ENCODE measurements at places on chromosomes 12 and 14.

- no peak for DNase-seq
These were observed 880.1 kb upstream of the FBXO33 start for GRCh38 chr14:40312296-40312695.

- no peak for DNase-seq
These were observed 1255.4 kb downstream of the LRFN5 start for GRCh38 chr14:42862114-42862513.

- no peak for DNase-seq
These were observed 604 bp upstream of the MAGOHB start for GRCh38 chr12:10614056-10614370.

- no peak for DNase-seq
These were observed 373.4 kb downstream of the NUAK1 start for GRCh38 chr12:105765053-105766014.

GRCh38 chr14:59046746-59047145 is 141.7 kb upstream of the DAAM1 start:
- DNase-seq: no peak

DNA sequence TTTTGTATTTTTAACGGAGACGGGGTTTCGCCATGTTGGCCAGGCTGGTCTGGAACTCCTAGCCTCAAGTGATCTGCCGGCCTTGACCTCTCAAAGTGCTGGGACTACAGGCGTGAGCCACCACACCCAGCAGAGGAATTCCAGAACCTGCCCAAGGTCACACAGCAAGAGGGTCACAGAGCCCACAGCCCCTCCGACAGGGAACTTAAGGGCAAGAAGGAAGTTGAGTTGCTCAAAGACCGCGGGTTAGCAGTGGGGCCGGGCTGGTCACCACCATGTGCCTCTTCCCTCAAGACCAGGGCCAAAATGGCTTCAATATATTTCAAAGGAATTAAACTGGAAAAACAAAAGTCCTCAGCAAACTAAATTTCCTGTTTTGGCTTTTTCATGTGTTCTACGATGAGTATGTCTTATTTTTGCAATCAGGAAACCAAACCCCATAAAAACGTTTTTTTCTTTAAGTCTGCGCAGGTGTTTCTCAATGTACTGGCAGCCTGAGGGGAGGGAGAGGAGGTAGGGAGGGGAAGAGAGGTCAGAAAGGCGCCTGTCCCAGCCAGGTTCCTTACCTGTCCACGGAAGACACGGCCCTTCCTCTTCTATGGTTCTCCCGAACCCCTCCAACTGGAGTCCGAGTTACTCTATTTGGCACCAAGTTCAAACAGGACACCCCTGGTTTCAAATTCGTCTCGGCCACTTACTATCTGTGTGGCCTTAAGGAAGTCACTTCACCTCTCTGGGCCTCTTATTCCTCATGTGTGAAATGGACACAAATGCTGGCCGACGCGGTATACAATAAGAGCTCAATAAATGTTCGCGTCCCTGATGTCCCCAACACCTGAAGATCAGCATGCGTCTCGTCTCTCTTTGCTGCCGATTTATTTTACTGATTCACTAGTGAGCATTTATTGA is 778 bp downstream of the SLC8B1 start:
- DNase-seq: no peak

GRCh38 chr14:35044939-35045797 is 904 bp upstream of the FAM177A1 start:
- DNase-seq: no peak

DNA sequence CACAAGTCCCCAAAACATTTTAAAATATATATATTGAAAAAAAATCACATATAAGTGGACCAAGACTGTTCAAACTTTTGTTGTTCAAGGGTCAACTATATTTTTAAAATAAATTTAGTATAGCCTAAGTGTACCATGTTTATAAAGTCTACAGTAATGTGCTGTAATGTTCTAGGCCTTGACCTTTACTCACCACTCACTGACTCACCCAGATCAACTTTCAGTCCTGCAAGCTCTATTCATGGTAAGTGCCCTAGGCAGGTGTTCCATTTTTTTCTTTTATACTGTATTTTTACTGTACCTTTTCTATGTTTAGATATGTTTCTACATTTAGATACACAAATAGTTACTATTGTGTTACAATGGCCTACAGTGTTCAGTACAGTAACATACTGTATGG is 23.4 kb upstream of the TMTC1 start:
- no peak for DNase-seq

- DNase-seq: no peak
These were observed 39.4 kb downstream of the USP15 start for GRCh38 chr12:62299617-62300016.

- no peak for DNase-seq
These were observed 137.0 kb upstream of the MDM1 start for GRCh38 chr12:68469113-68469512.

DNA sequence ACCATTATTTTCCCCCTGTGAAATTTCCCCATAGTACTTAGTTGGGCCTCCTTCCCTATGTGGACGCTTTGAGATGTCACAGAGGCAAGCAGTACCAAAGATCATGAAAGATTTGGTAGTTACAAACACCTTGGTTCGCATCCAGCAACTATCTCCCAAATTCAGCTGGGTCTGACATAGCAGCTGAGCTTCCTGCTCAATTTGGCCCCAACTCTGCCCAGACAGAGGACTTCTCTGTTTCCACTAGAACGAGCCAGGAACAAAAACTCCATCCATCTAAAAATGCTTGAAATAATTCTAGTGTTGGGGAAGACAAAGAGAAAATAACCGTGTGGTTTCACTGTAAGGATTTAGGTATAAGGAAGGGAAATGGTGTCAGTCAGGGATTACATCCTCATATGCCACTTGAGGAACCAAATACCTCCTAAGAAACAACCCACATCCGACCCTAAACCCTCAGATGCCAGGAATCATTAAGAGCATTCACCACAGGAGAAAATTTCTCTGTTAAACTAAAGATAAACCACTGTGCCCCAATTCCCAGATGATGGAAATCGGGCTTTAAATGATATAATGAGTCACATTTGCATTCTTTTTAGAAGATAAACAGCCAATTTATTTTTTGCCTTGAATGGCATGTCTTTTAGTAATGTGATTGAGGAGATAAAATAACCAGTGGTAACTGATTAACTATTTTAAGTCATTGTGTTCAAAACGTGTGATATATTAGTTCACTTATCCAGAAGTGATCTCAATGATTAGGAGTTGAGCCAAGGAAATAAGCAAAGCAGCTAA is 103.7 kb upstream of the IFNG-AS1 start:
- DNase-seq: no peak

- no peak for DNase-seq
These were observed 32.9 kb downstream of the FIGNL2 start for GRCh38 chr12:51815571-51815970.

Measured in activated CD4-positive, alpha-beta T cell treated with anti-CD3 and anti-CD28 coated beads, Interleukin-2, amount 50 U/mL, for 48 hours (primary cell).